Amniotic stem cell (primary cell): ENCODE measurements at places on chromosomes 7 and 10.

DNA sequence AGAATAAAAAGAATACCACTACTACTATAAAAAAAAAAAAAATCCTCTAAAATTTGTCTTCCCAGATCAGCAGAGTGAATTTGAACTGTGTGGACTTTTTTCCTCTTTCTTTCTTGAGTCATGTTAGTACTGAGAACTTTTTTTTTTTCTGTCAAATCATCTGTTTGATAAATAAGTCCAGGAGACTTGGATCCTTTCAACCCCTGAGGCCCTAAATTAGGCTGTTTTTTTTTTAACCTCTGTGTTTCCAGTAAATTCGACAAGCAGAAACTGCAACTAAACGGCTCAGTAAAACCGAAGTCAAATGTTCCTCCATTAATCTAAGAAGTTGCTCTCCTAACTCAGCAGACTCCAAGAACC is 2.7 kb downstream of the MAP3K8 start:
- DNase-seq = no peak

DNA sequence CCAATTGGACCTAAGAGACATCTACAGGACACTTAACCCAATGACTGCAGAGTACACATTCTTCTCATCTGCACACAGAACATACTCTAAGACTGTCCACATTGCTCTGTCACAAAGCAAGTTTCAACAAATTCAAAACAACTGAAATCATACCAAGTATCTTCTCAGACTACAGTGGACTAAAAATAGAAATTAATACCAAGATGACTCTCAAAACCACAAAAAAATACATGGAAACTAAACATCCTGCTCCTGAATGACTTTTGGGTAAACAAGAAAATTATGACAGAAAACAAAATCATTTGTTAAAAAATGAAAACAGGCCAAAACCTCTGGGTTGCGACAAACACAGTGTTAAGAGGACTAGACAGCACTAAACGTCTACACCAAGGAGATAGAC is 24.5 kb downstream of the SNX13 start:
- DNase-seq = no peak

GRCh38 chr7:25790963-25791362 is 361.0 kb upstream of the NFE2L3 start:
- no peak for DNase-seq

DNA sequence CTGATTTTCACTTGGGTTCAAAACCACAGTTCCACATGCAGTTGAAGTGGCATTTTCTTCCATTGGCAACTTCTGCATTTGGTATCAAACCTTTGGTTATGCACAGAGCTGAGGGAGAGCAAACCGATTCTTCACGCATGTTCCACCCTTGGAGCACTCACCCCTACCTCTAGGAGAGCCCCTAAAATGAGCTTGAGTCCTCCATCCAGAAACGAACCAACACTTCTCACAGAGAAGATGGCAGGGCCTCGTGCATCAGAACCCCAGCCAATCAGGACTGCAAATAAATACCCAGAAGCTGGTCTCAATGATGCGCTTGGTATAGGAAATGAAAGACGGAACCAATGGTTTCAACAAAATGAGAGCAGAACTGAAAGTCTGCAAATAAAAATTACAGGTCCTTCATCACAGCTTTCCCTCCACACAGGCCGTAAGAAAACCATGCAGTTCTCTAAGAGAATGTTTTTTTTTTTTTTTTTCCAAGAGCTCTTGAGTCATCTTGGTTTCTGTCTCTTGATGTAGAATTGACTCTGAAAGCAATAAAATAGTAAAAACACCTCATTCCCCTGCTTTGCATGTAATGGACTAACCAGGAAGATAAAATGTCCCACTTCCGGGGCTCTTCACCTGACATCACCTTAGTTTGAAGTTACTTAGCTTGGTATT is 23.9 kb downstream of the KLF6 start:
- DNase-seq = no peak

- no peak for DNase-seq
Measured at GRCh38 chr7:125681508-125681907, 751.9 kb upstream of the POT1 start.

- DNase-seq = no peak
Measured at GRCh38 chr10:45001381-45002148, 842 bp downstream of the ZNF22 start.

- no peak for DNase-seq
Measured at GRCh38 chr10:12420530-12421120, 71.3 kb downstream of the CAMK1D start.
